Activated CD4-positive, alpha-beta T cell treated with anti-CD3 and anti-CD28 coated beads for 48 hours (primary cell): ENCODE measurements at places on chromosomes 2 and 18.

- DNase-seq = no peak
Observed at GRCh38 chr2:156918410-156918809, 339.1 kb upstream of the GALNT5 start.

- DNase-seq = no peak
Observed at GRCh38 chr2:160498137-160498536, 4.5 kb upstream of the RBMS1 start.

GRCh38 chr2:218860950-218861381 is 1.4 kb downstream of the WNT6 start:
- DNase-seq = no peak

DNA sequence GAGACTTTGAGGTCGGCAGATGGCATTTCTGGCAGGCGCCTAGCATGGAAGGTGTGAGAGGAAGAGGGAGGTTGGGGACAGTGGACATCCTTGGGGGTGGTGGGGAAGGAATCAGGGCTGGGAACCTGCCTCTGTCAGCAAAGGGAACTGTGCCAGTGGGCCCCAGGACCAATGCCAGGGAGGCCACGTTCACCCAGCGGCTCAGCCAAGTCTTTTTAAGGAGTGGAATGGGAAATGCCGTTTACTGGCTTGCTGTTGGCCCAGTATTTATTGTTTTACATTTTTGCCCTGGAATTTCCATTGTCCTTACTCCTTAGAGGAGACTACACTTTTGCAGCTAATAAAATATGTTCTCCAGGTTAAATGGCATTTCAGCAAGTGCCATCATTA is 135.2 kb downstream of the MCFD2 start:
- no peak for DNase-seq

GRCh38 chr18:31302991-31303390 is 15.0 kb upstream of the DSG1 start:
- DNase-seq = no peak

GRCh38 chr2:33033606-33034081 is 86.9 kb downstream of the LTBP1 start:
- DNase-seq = no peak

GRCh38 chr2:14220101-14220500 is 412.4 kb upstream of the LRATD1 start:
- no peak for DNase-seq

- DNase-seq = no peak
Observed at GRCh38 chr2:71156573-71156972, 26.1 kb downstream of the MPHOSPH10 start.

DNA sequence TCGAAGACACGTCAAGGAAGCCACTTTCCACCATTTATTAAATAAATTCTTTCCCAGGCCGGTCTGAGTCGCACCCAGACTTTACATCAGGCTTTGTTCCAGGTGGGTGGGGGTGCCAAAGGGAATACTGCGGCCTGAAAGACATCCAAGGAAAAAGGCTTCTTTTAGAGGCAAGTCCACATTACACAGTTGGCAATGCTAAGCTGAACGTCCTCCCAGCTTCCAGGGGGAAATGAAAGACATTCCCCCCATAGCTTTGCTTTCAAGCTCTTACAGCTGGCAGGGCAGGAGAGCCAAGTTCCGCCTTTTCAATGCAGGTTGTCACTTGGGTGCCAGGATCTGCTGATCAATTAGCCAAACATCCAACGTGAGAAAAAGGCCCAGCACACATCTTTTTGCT is 36.5 kb upstream of the PTPN4 start:
- DNase-seq = no peak

GRCh38 chr2:112065966-112066365 is 10.9 kb downstream of the TMEM87B start:
- no peak for DNase-seq

DNA sequence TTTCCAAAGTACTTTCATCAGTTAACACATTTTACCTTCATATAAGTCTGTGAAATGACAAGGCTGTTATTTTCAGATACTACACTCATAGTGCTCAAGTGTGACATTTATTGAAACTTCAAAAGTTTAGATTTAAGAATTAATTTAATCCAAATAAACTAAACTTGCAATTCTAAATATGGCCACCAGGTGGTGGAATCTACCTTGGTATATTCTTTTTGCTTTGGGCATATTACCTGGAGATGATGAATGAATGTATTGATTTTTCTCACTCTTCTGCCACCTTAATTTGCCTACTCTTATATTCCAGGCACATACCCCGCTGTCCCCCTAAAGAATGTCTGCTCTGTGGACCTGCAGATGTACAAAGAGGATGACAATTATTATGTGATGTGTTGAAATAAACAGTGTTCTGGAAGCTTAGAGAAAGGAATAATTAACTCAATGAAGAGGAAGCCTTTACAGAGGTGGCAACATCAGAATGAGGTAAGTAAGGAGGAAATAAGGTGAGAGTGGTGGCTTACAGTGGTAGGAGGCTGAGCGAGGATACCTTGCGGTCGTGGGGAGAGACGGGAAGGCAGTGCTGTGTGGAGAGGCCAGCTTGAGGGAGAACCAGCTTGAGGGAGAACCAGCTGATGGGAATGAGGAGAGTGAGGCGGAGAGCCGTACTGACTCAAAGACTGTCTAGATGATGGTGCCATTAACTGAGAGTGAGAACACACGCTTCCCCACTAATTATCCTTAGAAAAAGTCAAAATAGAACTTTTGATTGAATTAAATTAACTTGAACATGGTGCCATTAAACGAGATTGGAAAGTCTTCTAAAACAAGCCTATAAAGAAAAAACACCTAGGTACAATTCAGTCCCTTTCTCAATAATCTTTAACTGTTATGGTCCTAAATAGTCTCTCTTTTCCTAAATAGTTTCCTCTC is 179.5 kb downstream of the CELF4 start:
- DNase-seq = no peak

DNA sequence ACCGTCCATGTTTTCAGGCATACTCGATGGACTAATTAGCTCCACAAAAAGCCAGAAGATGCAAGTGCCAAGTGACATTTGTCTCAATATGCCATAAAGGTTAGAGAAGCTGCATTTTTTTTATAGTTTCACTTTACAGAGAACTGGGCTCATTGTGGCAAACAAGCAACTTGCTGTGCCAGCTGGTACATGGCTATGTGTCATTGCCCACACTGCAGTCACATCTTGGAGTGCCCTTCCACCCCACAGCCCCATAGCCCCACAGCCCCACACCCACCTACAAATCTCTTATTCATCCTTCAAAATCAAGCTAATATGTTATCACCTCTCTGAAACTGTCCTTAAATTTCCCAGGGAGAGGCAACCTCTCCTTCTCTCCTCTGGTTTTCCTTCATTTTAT is 451.9 kb downstream of the ARHGAP15 start:
- no peak for DNase-seq

- no peak for DNase-seq
Observed at GRCh38 chr18:55144193-55144930, 185.1 kb upstream of the CCDC68 start.

GRCh38 chr2:80037310-80037709 is 267.2 kb downstream of the LRRTM1 start:
- no peak for DNase-seq

DNA sequence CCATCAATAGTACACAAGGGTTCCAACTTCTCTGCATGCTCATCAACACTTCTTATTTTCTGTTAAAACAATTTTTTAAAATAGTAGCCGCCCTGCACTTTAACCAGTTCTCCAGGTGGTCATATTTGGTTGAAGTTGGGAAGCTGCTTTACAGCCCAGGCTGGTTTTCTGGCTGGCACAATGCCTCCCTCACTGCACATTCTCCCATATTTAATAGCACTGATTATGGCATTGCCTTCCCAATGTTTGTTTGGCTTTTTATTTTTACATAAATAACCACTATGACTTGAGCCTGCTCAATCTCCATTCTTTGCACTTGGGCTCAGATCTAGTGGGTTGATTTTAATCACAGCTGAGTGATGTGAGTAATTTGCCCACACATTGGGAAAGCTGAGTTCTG is 111.9 kb upstream of the MAP4K3 start:
- no peak for DNase-seq

DNA sequence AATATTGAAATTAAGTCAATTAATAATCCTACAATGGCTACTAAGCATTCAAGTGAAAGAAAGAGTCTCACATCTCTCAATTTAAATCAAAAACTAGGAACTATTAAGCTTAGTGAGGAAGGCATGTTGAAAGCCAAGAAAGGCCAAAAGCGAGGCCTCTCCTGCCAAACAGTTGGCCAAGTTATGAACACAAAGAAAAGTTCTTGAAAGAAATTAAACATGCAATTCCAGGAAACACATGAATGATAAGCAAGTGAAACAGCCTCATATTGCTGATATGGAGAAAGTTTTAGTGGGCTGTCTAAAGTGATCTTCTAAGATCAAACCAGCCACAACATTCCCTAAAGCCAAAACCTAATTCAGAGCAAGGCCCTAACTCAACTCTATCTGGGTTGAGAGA is 11.8 kb downstream of the RDH14 start:
- DNase-seq = no peak

GRCh38 chr2:111634995-111635538 is 248.9 kb downstream of the ANAPC1 start:
- DNase-seq = no peak

DNA sequence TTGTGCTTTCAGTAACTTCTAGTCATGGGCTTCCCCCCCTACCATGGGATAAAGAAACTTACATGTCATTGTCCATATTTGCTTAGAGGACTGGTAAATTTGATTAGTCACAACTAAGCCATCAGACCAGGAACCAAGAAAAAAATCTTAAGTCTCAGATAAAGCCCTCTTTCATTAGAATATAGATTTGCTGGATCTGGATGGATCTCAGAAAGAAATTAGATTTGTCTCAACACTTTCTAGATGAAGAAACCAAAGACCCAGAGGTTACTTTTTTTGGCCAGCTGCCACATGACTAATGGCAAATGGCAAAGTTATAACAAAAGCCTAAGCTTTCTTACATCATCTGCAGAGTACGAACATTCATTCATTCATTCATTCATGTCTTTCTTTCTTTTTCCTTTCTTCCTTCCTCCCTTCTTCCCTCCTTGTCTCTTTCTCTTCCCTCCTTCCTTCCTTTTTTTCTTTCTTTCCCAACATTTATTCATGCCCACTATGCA is 60.2 kb downstream of the CDCA7 start:
- DNase-seq = no peak

- no peak for DNase-seq
Observed at GRCh38 chr2:215527736-215528135, 91.9 kb upstream of the FN1 start.
